ENCODE measurements at places on chromosomes 1 and 21.

- no peak for DNase-seq
Observed at GRCh38 chr1:186435336-186435735, 25.6 kb downstream of the PDC start.

DNA sequence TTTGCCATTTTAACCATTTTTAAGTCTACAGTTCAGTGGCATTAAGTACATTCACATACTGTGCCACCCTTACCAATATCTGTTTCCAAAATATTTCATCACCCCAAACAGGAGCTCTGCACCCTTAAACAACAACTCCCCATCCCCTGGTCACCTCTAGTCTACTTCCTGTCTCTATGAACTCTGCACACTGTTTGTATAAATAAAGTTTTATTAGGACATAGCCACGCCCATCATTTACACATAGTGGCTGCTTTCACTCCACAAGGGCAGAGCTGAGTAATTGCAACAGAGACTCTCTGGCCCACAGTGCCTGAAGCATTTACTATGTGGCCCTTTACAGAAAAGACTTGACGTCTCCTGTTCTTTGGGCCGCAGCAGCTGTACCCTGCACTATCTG is 30.1 kb downstream of the KCNAB2 start:
- no peak for DNase-seq

GRCh38 chr1:46686255-46686654 is 14.6 kb downstream of the TEX38 start:
- no peak for DNase-seq

DNA sequence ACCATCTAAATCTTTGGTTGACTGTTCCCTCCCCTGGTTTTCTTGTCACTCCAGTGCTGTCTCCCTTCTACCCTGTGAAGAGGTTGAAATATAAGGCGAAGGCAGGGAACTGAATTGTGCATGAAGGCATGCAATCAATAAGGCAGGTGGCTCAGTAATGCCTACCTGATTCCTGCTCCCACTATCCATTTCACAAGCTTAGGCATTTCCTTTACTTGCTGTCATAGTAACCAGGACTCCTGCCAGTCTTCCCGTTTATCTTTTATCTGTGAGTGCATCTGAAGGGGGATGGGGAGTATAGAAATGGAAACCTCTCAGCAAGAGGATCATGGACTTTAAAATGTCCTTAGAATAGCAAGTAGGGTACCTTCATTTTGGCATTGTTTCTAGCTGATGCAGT is 40.5 kb downstream of the MRPS6 start:
- DNase-seq: no peak

GRCh38 chr21:44378646-44379514 is 25.5 kb downstream of the TRPM2 start:
- no peak for DNase-seq

DNA sequence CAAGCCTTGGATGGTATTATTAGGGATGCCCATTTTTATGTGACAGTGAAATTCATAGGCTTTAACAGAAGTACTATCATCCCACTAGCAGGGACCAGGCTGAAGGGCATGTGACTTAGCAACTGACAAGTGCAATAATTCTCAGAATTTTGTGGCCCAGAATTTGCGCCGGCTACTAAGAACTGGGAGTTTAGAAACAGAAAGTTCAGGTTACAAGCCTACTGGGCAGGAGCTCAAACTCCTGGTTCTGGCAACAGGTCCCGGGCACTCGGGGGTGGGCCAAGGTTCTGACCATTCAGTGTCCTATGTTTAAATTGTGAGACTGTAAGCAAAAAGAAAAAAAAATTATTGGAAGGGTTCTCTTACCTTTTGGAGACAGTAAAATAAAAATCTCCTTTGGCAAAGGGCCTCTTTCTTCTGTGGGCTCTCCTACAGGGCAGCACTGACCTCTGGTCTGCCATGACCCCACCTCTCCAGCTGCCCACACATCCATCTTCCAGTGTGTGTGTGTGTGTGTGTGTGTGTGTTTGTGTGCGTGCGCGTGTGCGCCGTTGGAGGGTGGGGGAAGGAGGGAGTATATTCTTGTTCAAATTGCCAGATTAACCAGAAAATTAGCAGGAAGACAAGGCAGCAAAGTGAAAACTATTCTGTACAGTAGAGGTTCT is 26.1 kb downstream of the IRF2BP2 start:
- no peak for DNase-seq

- no peak for DNase-seq
Observed at GRCh38 chr1:3524556-3525203, 70.2 kb downstream of the ARHGEF16 start.

DNA sequence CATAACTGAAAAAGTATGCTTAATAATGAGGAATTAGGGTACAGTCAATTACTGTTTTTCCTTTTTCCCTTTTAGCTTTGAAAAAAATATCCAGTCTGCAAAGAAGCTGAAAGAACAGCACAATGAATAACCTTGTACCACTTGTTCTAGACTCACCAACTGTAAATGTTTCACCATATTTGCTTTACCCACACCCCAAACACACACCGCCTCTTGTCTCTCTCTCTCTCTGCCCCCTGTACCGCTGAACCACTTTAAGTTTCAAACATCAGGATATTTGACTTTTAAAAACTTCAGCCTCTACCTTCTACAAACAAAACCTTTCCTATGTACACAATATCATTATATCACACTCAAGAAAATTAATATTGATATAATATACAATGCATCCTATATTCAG is 197.1 kb downstream of the COP1 start:
- no peak for DNase-seq

- peak; percentile 71 for DNase-seq
Observed at GRCh38 chr1:93629101-93630059, 52.3 kb downstream of the BCAR3 start.

- DNase-seq: no peak
Observed at GRCh38 chr1:231519166-231519565, 9.3 kb upstream of the TSNAX start.

DNA sequence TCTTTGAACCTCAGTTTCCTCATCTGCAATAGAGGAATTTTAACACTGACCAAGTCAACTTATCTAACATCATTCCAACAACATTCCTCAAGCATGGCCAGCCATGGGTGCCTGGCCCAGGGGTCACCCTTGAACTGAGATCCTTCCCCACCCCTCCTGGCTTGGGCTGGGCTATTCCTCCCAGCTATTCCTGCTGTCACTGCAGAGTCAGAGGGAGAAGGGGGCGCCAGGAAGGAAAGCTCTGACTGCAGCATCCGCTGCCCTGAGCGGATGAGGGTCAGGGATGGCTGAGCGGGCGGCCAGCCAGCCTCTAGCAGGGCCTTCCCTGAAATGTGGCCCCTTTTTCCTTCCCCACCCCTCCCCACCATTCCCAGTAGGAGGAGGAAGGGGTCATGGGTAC is 3.1 kb downstream of the TINAGL1 start:
- DNase-seq: no peak

- peak; percentile 56 for DNase-seq
Observed at GRCh38 chr1:23548704-23549143, 10.6 kb downstream of the ID3 start.

- DNase-seq: no peak
Observed at GRCh38 chr1:59179673-59180072, 117.2 kb upstream of the FGGY start.

DNA sequence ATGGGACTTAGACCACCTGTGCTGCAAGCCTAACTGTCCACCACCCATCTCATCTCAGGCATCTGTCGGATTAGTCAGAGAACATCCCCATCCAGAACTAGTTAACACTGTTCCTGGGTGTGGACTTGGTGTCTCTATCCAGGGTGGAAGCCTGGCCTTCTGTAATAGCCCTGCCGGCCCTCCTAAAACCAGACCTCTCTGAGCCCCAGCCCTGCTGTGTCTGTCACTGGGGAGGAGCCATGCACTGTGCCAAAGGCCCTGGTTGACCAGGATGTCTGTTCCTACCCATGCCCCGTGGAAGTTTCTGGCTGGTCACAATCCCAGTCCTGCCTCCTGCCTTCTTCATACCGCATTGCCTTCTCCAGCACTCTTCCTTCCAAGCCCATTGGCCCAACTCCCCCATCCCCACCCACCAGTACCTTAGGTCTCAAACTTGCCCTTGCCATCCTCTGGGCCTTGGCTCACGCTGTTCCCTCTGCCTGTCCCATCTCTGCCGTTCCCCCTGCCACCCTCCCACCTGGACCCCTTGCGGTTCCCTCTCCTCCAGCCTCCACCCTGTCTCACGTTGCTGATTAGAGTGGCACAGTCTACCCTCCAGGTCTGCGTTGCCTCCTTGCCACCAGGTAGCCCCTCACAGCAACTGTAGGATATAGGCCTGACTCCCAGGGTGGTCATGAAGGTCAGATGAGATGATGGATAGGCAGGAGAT is 105.6 kb downstream of the EPHB2 start:
- DNase-seq: no peak

DNA sequence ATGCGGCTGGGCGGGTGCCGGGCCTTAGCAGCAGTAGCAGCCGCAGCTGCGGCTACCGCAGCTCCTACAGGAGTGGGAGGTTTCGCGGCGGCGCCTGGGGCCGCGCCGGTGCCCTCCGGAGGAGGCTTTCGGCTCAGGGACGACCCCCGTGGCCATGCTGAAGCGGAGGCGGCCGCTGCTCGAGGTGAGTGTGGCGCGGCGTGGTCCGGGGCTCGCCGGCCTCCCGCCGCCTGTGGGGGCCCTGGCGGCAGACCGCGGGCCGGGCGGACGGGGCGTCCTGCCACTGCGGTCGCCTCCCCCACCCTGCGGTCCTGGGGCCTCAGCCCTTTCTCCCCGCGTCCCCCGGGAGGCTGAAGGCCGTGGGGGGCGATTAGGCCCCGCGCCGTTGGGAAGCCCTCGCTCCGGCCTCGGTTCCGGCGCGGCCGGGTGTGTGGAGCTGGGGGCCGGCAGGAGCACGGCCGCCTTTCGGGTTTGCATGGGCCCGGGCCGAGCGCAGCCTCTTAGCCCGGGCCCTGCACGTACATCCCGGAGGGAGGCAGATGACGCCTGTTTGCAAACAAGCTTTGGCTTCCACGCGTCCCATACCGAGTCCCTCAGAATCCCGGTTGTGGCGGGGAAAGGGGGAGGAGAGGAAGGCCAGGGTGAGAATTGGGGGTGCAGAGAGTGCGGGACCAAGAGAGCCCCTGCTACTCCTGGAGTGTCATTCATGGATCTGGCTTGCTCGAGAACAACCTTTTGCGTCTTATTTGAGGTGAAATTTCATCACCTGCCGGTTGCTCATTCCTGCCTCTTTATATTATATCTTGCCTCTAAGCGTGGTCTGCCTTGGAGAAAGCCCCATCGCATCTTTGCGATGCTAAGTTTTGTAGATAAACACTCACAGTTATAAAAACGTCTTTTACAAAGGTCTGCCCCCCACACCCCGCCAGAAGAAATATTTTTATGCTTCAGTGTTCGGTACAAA is 613 bp downstream of the ZFYVE9 start:
- DNase-seq: peak; percentile 79

DNA sequence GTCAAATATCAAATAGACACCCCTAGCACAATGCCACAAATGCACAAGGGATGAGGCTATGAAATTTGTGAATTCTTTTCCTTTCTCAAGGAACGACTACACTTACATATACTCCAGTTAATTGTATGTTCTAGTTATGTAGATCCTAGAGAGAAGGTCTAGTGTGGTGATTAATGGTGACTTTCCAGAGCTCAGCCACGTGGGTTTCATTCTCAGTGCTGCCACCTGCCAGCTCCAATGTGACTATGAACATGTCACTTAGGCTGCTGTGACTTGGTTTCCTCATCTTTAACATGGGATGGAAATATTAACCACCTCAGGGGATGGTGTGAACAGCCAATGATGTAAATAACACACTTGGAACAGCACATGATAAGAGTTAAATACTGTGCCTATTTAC is 138.3 kb downstream of the APP start:
- DNase-seq: no peak

Data from GM03348 (cell line).